ENCODE measurements at places on chromosomes 11 and 22.

DNA sequence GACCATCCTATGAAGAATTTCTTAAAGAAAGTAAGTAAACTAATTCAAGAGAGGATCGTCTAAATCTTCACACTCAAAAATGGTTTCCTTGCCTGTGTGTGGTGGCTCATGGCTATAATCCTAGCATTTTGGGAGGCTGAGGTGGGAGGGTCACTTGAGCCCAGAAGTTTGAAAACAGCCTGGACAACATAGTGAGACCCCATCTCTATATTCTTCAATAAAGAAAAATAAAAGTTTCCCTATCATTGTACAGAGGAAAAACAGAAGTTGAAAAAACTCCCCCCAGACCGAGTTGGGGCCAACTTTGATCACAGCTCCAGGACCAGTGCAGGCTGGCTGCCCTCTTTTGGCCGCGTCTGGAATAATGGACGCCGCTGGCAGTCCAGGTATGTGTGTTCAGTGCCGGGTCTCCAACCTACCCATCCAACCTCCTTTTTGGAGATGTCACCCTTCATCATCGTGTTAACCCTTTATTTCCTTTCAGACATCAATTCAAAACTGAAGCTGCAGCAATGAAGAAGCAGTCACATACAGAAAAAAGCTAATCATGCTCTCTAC lies 3.0 kb downstream of the RPS25 start:
- no peak for DNase-seq

DNA sequence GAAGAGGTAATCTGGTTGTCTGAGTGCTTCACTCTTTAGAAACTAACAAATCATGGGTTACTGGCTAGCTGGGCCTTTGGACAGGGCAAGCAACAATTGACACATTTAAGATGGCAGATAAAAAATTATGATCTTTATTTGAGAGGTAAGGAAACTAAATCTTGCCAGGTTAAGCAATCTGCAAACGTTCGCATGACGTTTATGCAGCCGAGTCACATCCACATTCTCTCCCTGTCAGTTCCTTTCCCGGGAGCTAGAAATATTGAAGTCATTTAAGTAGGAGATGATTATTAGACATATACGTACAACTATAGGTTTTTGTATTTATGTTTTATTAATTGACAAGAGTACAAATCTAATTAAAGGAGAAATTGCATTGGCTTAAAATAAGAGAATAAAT lies 57.4 kb upstream of the RCN1 start:
- DNase-seq = no peak

DNA sequence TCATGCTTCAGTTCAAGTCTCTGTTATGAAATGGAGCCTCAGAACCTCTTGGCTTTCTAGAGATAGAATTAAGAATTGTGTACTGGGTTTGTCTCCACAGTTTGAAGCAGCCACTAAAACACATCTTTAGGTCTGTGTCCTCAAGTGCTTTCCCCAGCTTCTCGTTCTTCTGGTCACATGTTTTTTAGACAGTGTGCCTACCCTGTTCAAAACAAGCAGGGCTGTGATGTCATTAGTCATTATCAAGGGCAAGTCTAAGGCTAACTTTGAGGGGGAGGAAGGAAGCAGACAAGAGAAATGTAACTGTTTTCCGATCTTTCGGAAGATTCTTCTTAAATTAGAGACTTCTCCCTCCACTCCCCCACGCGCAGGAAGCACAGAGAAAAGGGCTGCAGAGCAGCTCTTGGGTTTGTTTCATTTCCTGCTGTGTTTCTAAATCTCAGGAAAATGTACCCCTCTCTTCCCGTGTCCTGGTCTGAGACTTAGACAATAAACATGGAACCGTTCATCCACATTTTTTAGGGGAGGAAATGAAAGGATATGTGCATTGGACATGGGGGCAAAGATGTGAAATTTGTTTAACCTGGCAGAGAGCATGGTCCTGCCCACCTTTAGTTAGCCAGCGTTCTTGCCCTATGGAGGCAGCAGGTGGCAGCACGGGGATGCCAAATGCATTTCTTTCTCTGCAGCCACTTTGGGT lies 3.1 kb downstream of the AKIP1 start:
- DNase-seq = peak; percentile 57

DNA sequence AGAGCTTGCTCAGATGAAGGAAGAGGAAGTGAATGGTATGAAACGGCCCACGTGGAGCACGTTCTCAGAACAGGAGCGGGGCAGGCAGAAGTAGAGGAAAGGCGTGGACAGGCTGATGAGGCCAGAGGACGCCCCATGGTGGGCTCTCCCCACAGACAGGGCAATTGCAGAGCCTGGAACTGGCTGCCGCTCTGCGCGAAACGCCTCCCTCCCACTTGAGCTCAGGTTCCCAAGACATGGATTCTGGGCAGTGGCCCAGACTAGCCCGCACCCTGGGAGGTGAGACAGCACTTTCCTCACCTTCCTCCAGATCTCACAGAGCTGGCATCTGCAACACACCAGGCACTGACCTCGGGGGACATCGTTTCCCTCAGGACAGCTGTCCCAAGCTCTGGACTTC lies 117.6 kb downstream of the PHF21B start:
- DNase-seq = no peak

DNA sequence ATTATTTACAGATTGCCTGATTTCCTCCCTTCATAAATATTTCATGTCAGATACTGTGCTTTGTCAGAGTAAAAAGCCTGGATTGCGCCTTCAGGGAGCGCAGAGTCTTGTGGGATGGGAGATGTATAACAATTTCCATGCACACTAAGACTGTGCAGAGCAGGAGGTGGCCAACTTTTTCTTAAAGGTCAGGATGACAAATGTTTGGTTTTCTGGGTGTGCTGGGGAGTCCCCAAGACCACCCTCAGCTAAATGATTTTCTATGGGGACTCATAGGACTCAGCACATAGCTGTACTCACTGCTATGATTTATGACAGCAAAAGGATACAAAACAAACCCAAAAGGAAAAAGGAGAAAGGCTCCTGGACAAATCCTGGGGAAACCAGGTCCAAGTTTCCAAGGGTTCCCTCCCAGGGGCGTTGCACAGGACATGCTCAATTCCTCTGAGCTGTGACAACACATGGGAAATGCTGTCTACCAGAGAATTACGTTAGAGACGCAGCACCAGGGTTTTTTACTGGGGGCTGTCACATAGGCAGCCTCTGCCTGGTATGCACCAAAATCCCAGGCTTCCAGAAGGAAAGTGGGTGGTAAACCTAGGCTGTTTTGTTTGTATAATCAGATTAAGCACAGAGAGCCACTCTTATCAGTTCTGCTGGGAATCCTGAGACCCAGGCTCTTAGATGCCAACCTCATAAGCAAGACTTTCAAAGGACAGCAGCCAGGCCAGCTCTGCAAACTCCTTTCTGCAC lies 59.1 kb downstream of the CSNK2A3 start:
- DNase-seq = no peak

GRCh38 chr22:44625981-44626687 lies 75.9 kb upstream of the PRR5 start:
- DNase-seq = peak; percentile 75

GRCh38 chr22:35475545-35475944 lies 65.1 kb upstream of the RASD2 start:
- no peak for DNase-seq

GRCh38 chr22:44594951-44595350 lies 96.9 kb upstream of the RTL6 start:
- no peak for DNase-seq

GRCh38 chr11:100790073-100790472 lies 103.0 kb downstream of the ARHGAP42 start:
- DNase-seq = no peak

DNA sequence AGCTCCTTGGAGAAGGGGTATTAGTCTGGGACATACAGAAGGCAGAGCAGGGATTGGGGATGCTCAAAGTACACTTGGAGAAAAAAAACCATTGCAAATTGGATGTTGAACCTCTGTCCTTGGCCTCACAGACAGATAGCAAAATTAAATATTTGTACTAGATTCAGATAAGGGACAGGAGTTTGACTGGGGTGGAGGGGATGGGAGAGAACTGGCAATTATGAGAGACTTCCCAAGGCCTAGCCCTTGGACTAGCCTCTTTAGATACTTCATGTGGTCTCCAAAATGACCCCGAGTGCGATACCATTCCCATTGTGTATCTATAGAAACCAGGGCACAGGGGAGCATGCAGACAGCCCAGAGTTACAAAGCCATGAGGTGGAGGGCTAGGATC lies 15.5 kb downstream of the DGAT2 start:
- DNase-seq = no peak

- no peak for DNase-seq
Observed at GRCh38 chr11:96311120-96311568, 31.9 kb downstream of the MAML2 start.

GRCh38 chr22:22144858-22145257 lies 99.7 kb upstream of the VPREB1 start:
- DNase-seq = no peak

GRCh38 chr22:22693531-22693884 lies 49.1 kb downstream of the GGTLC2 start:
- no peak for DNase-seq

- no peak for DNase-seq
Observed at GRCh38 chr22:48577014-48577690, 1250.5 kb downstream of the BRD1 start.

DNA sequence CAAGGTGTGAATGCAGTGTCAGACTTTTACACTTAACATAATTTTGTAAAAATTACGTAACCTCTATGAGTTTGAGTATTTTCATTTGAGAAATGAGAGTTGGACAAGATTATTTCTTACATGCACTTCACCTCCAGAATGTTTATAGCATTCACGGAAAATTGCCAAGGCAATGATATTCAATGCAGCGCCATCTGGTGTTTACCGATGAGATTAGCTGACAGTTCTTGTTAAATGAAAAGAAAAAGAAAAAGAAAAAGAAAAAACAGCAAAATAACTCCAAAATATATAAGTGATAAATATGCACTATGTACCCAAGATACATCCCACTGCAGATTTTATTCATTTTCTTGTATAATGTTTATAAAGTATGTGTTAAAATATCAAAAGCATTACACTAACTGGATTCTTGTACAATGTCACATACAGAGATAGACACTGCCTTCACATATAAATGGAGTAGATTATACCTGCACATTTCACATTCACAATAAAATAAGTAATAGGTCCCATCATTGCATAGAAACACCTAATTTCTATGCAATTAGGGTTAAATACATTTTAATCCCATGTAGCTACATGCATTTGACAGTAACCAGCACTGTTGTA lies 976.3 kb upstream of the FAT3 start:
- no peak for DNase-seq

- DNase-seq = no peak
Observed at GRCh38 chr11:64878223-64878493, 263 bp downstream of the EHD1 start.

DNA sequence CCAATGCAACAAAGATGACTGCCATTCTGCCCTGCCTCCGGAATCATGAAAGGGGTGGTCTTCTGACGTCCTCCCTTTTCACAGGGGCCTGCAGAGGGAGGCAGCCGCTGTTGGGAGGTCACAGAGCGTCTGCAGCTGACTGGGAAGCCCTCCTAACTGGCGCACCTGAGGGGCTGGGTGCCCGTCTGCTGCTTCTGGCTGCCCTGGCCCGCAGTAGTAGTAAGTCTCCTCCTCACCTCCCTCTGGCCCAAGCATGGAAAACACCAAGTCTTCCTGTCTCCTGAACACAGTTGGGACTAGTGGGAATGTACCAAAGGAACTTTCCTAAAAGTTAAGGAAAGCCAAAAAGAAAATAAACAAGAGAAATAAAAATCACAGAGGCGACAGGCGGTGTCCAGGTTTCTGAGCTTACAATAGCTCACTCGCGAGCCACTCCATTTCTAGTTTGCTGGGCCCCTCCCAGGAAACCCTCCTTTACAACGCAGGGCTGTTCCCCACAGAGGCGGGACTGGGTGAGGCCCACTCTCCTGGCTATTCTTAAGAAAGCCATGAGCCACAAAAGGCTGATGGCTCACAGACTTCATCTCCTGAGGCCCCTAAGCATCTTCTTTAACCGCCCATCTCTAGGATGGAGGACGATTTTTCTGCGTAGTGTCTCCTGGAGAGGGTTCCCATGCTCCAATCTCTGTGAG lies 37.0 kb upstream of the CECR2 start:
- DNase-seq = no peak

DNA sequence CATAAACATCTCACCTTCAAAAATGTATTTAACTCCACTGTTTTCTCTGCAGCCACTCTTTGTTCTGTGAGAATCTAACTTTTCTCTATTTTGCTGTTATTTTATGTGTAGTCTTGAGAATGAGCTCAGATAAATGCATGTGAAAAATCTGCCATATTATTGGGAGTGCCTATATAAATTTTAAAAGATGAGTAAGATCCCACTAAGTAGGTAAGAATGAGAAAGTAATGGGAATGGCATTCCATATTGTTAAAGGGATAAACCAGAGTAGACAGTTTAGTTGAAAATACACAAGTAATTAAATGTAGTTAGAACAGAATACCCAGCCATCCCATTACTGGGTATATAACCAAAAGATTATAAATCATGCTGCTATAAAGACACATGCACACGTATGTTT lies 817.2 kb downstream of the FAM181B start:
- DNase-seq = no peak

GRCh38 chr11:119795231-119795630 lies 66.2 kb upstream of the NECTIN1 start:
- DNase-seq = no peak

GRCh38 chr22:41780746-41781505 lies 19.6 kb upstream of the CCDC134 start:
- DNase-seq = peak; percentile 85

DNA sequence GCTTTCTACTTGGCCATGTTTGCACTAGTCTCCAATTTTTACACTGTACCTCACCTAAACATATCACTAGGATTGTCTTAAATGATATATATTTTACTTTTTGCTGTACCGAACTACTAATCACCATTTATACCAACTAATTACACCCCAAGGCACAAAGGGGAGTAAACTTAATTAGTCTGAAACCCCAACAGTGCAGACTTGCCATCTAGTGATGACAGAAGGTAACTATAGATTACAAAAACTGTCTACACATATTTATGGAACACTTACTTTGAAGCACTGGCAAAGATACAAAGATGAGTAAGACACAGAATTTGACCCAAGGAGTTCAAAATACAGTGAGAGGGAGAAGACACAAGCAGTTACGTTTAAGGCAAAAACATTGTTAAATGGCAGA lies 139.7 kb downstream of the CNTN5 start:
- no peak for DNase-seq

DNA sequence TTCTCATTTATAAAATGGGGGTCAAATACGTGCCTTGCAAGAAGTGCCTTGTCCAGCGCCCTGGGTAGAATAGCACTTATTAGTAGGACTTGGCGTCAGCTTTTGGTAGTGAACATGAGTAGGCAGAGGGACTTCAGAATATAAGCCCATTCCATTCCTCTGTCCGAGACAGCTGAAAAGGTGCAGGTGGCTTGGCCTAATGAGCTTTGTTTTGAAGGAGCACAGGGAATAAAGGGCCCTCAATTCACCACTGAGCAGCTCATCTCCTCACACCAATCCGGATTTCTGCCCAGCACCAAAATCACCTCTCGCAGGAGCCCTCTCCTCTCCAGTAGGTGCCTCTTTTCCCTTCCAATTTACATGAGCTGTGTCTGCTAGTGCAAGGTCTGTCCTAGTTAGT lies 91.2 kb downstream of the DSCAML1 start:
- DNase-seq = no peak

GRCh38 chr11:94342250-94342649 lies 37.9 kb downstream of the IZUMO1R start:
- no peak for DNase-seq

Measured in CD4-positive, alpha-beta T cell (primary cell).